ENCODE measurements at places on chromosomes 2 and 18. TPM values are rescaled to one million over a fixed set of nuclear protein-coding genes. Genes with fewer than 3 reads are reported as not detected.

NOTO gene
- not detected for total RNA-seq

ARHGEF4 gene
- 0.41 TPM for total RNA-seq

SDC1 gene
- total RNA-seq: 0.42 TPM

COL4A3 gene
- not detected for total RNA-seq

LBH gene
- 68.5 TPM for total RNA-seq

AOX1 gene
- not detected for total RNA-seq

CD207 gene
- not detected for total RNA-seq

ZAP70 gene
- 286 TPM for total RNA-seq

ARHGAP28 gene
- total RNA-seq: not detected

GRCh38 chr2:20629581-20630171 is 21.2 kb downstream of the HS1BP3 start:
- no peak for DNase-seq
- H3K4me3 ChIP-seq: no peak overlapping the region
- H3K4me1 ChIP-seq: peaks cover 8% of the 10 kb centered on the region
- no peaks in the 10 kb centered on the region for H3K36me3 ChIP-seq

DNA sequence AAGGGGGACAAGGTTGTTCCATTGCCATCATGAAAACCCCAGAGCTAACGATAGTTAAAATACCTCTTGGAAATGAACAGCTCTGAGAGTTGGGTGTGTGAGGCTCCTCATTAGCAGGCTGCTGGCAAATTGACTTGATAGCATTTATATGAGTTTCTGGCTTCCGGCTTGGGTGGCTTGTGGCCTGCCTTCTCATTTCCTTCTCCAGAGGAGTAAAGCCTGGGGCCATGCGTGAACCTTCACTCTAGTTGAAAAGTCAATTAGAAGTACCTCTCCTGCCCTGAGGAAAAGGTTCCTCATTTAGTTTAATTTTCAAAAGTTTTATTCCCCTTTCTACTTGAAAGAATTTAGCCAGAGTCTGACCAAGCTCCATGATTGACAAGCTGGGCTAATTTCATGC is 67.1 kb downstream of the MGAT5 start:
- DNase-seq: peak; percentile 86
- H3K27me3 ChIP-seq: no peaks in the 10 kb centered on the region
- no peak overlapping the region for H3K4me3 ChIP-seq
- H3K27ac ChIP-seq: peak overlapping the region; percentile 61
- H3K36me3 ChIP-seq: peaks cover 16% of the 10 kb centered on the region

DNA sequence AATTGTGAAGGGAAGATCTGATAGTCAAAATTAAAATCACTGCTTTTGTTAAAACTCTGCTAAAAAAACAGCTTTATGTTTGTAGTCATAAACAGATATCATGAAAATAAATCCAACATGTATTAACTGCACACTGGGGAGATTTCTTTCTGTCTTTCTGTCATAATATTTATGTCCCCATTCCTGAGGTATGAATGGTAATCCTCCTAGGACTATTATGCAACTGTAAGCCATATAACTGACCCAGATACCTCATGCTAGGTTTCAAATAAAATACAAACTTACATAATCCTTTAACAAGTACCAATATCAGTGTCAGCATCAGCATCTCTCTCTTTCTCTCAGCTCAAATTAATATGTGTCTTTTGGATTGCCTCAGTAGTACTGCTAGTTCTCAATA is 18.2 kb downstream of the IFIH1 start:
- H3K4me3 ChIP-seq: no peak overlapping the region
- H3K27ac ChIP-seq: no peak overlapping the region
- DNase-seq: no peak
- peaks cover 19% of the 10 kb centered on the region for H3K36me3 ChIP-seq
- H3K4me1 ChIP-seq: peaks cover 4% of the 10 kb centered on the region

GRCh38 chr2:226716126-226716525 is 83.5 kb downstream of the IRS1 start:
- no peak for DNase-seq
- no peak overlapping the region for H3K4me3 ChIP-seq
- H3K27me3 ChIP-seq: peaks cover 20% of the 10 kb centered on the region
- no peaks in the 10 kb centered on the region for H3K36me3 ChIP-seq
- no peak overlapping the region for H3K27ac ChIP-seq

GRCh38 chr2:20611077-20611843 is 39.6 kb downstream of the HS1BP3 start:
- no peaks in the 10 kb centered on the region for H3K4me1 ChIP-seq
- H3K27ac ChIP-seq: no peak overlapping the region
- H3K27me3 ChIP-seq: no peaks in the 10 kb centered on the region
- H3K4me3 ChIP-seq: no peak overlapping the region
- no peaks in the 10 kb centered on the region for H3K36me3 ChIP-seq
- DNase-seq: no peak

DNA sequence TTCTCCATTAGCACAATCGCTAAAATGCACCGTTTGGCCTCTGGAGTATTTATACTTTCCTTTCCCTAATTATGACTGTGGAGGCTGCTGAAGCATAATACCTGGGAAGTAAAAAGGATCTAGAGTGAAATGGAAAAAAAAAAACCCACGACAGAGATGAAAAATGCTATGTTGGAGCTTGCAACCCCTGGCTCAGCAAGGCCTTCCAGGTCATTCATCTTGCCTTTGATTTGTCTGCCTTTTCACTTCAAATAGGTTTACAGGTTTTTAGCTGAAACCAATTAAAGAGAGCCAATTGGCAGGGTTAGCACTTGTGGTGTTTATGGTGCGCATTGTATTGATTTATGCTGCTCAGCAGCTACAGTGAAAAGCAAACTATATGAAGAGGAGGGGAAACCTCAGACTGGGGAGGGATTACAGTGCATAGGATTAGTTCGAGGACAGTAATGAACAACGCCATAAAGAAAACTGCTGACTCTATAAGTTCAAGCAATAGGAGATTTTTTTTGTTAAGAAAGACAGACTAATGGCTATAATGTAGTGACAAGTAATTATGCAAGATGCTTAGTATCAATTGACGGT is 347.9 kb downstream of the MEIS1 start:
- H3K4me3 ChIP-seq: no peak overlapping the region
- no peaks in the 10 kb centered on the region for H3K27me3 ChIP-seq
- DNase-seq: no peak
- no peak overlapping the region for H3K27ac ChIP-seq
- no peaks in the 10 kb centered on the region for H3K4me1 ChIP-seq
- no peaks in the 10 kb centered on the region for H3K36me3 ChIP-seq

- H3K4me3 ChIP-seq: no peak overlapping the region
- no peaks in the 10 kb centered on the region for H3K4me1 ChIP-seq
- no peak overlapping the region for H3K27ac ChIP-seq
- H3K27me3 ChIP-seq: no peaks in the 10 kb centered on the region
- no peak for DNase-seq
Measured at GRCh38 chr2:75309596-75310463, 110.5 kb upstream of the TACR1 start.

DNA sequence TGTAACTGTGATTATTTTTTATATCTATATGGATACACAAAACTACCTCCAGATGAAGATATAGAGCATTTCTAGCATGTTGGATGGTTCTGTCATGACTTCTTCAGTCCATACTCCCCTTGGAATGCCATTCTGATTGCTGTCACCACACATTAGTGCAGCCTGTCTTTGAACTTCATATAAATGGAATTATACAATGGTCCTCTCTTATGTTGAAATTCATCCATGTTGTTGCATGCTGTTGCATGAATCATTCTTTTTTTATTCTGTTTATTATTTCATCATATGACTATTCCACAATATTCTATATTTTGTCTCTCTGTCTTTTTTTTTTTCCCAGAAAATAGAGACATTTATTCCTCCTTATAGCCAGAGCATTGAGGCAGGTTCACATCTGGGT is 74.1 kb downstream of the OSBPL6 start:
- H3K4me1 ChIP-seq: peaks cover 2% of the 10 kb centered on the region
- DNase-seq: no peak
- H3K4me3 ChIP-seq: no peak overlapping the region
- peaks cover 8% of the 10 kb centered on the region for H3K27me3 ChIP-seq

- H3K4me1 ChIP-seq: no peaks in the 10 kb centered on the region
- H3K27me3 ChIP-seq: peaks cover 8% of the 10 kb centered on the region
- H3K36me3 ChIP-seq: no peaks in the 10 kb centered on the region
- no peak for DNase-seq
Measured at GRCh38 chr2:67997903-67998302, 64.9 kb downstream of the C1D start.

DNA sequence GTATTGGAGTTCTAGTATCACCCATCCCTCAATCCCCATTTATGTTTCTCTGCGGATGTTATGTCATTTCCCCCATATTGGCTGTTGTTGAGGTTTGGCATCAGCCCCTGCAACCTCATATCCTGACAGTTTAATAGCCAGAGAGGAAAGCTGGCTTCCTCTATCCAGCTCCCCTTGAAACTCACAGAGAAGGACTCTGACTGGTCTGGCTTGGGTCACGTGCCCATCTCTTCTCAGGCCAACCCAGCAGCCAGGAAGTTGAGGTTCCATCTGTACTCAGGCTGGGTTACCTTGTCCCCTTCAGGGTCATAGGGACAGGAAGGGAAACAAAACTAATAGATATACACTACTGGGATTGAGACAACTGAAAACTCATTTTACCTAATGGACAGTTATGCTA is 148.0 kb upstream of the SLC14A2 start:
- H3K4me3 ChIP-seq: no peak overlapping the region
- no peak overlapping the region for H3K27ac ChIP-seq
- peaks cover 2% of the 10 kb centered on the region for H3K27me3 ChIP-seq
- no peak for DNase-seq

- H3K27ac ChIP-seq: no peak overlapping the region
- peaks cover 29% of the 10 kb centered on the region for H3K27me3 ChIP-seq
- no peaks in the 10 kb centered on the region for H3K4me1 ChIP-seq
- no peak overlapping the region for H3K4me3 ChIP-seq
- no peak for DNase-seq
Measured at GRCh38 chr2:44909831-44910230, 31.7 kb upstream of the SIX3 start.

GRCh38 chr2:160427629-160428404 is 65.8 kb downstream of the RBMS1 start:
- H3K4me3 ChIP-seq: peak overlapping the region; percentile 72
- H3K27ac ChIP-seq: peak overlapping the region; percentile 94
- H3K4me1 ChIP-seq: peaks cover 50% of the 10 kb centered on the region
- H3K36me3 ChIP-seq: peaks cover 38% of the 10 kb centered on the region
- DNase-seq: peak; percentile 78

- no peaks in the 10 kb centered on the region for H3K36me3 ChIP-seq
- no peak overlapping the region for H3K27ac ChIP-seq
- DNase-seq: no peak
- H3K4me1 ChIP-seq: peaks cover 6% of the 10 kb centered on the region
Measured at GRCh38 chr2:221104361-221104811, 467.7 kb downstream of the EPHA4 start.

DNA sequence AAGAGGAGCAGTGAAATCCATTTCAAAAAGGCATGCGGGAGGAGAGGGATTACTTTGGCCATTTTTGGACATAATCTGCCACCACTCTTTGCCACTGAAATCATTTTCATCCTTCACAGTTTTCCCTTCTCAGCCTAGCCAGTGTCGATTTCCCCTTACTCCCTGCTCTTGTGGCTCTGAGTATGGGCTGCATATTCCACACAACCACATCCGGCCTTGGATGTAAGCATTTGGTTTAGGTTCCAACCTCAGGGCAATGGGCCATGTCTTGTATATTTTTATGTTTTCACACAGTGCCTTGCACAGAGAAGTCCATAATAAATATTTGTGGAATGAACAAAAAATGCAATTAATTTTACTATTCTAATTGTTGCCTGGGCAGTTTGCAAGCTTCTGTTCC is 7.7 kb upstream of the SERPINE2 start:
- no peak overlapping the region for H3K4me3 ChIP-seq
- H3K4me1 ChIP-seq: no peaks in the 10 kb centered on the region
- H3K27me3 ChIP-seq: peaks cover 63% of the 10 kb centered on the region
- no peaks in the 10 kb centered on the region for H3K36me3 ChIP-seq
- DNase-seq: no peak
- H3K27ac ChIP-seq: no peak overlapping the region

DNA sequence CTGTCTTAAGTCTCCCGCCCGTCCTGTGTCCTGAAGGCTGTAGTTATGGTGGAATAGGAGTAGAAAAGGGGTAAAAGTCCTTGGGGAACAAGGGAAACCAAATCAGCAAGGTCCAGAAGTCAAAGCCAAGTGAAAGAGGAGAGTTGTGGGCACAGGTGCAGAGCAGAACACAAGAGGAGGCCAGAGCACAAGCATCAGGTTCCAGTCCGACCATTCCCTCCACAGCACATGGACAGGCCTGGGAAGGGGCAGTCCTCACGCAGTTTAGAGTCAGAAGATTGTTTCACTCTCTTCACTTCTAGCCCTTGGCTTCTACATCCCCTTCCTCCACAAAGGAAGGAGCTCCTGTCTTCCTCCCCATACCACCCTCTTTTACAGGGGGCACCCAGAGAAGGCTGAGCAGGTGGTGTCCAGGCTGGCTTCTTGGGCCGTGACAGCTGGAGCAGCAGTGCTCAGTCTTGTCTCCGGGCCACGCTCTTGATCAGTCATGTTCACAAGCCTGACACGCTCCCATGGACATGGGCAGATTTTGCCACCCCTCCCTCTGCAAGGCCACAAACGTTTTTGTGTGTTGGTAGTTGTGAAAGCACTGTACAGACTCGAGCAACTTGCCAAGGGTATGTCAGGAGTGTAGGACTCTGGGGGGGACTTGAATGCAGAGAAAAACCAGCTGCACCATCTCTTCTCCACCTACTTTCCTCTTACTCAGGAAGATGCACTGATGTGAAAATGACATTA is 138.5 kb upstream of the DAPL1 start:
- peaks cover 3% of the 10 kb centered on the region for H3K4me1 ChIP-seq
- no peaks in the 10 kb centered on the region for H3K36me3 ChIP-seq
- H3K27me3 ChIP-seq: no peaks in the 10 kb centered on the region
- no peak overlapping the region for H3K27ac ChIP-seq

DNA sequence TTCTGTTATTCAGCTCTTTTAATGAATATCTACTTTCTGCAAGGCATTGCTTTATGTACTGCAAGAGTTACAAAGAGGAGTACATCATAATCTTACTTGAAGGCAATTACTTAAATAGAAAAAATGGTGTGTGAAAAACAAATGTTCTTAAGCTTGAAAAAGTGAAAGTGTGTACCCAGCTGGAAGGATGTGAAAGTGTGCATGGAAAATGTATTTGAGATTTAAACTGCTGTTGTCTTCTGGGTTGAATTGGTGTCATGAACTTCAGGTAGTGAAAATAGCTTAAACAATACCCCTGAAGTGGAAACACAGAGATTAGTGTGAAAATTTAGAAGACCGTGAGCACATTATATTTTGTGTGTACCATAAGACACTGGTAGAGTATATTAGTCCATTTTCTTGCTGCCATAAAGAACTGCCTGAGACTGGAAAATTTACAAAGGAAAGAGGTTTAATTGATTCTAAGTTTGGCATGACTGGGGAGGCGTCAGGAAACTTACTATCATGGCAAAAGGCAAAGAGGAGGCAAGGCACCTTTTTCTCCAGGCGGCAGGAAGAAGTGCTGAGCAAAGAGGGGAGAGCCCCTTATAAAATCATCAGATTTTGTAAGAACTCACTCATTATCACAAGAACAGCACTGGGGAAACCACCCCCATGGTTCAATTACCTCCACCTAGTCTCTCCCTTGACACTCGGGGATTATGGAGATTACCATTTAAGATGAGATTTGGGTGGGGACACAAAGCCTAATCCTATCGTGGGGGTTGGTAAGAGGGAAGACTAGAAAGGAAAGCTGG is 38.8 kb downstream of the SCN2A start:
- DNase-seq: no peak
- no peaks in the 10 kb centered on the region for H3K36me3 ChIP-seq
- no peak overlapping the region for H3K27ac ChIP-seq
